ENCODE measurements at places on chromosomes 3 and 15. TPM values are rescaled to one million over a fixed set of nuclear protein-coding genes. Genes with fewer than 3 reads are reported as not detected.

The PCSK6 gene
- 1.1 TPM for total RNA-seq

The PPP1R14D gene
- not detected for total RNA-seq

The CHP1 gene
- 45.2 TPM for total RNA-seq

The CLEC3B gene
- total RNA-seq, result not detected

The CLDN11 gene
- total RNA-seq, result 0.10 TPM

The ACAP2 gene
- total RNA-seq, result 35.3 TPM

The MYLK gene
- total RNA-seq, result not detected

The MESP2 gene
- not detected for total RNA-seq

The SLC35A5 gene
- 19.8 TPM for total RNA-seq

The NDUFB4 gene
- total RNA-seq, result 125 TPM

The TUSC7 gene
- not detected for total RNA-seq

The TMPRSS7 gene
- not detected for total RNA-seq

The CYP1A2 gene
- not detected for total RNA-seq

The SCN5A gene
- total RNA-seq, result 0.63 TPM

The FAM107A gene
- not detected for total RNA-seq

The CELSR3 gene
- 23.6 TPM for total RNA-seq

The EPHB1 gene
- total RNA-seq, result not detected

The FBXO40 gene
- total RNA-seq, result not detected

The KLHDC8B gene
- 3.4 TPM for total RNA-seq

The UBAP1L gene
- total RNA-seq, result 2.9 TPM

The PTPN9 gene
- total RNA-seq, result 21.6 TPM

The PIGB gene
- 18.5 TPM for total RNA-seq

The GOLGA8B gene
- total RNA-seq, result 166 TPM

The CCR4 gene
- 40.9 TPM for total RNA-seq

The HDC gene
- total RNA-seq, result 0.19 TPM

The GPR87 gene
- total RNA-seq, result 1.2 TPM

The ADGRG7 gene
- not detected for total RNA-seq

The OSBPL10 gene
- 3.6 TPM for total RNA-seq

The SEMA3G gene
- 0.19 TPM for total RNA-seq

The SCAMP5 gene
- 1.7 TPM for total RNA-seq

The EHHADH gene
- 3.8 TPM for total RNA-seq

The SCG5 gene
- total RNA-seq, result 0.71 TPM

The ALDH1A3 gene
- not detected for total RNA-seq

The SPINK8 gene
- not detected for total RNA-seq

The SLC9A9 gene
- total RNA-seq, result 1.0 TPM

The SLC25A20 gene
- 21.3 TPM for total RNA-seq

The ATP13A5 gene
- total RNA-seq, result not detected

The SLC38A3 gene
- total RNA-seq, result 0.29 TPM

The CPLX3 gene
- total RNA-seq, result not detected

The EBLN2 gene
- 3.6 TPM for total RNA-seq

The SLC2A2 gene
- total RNA-seq, result not detected

The SLCO3A1 gene
- 7.7 TPM for total RNA-seq

The CD200R1 gene
- total RNA-seq, result 2.2 TPM

The PLSCR5 gene
- not detected for total RNA-seq

The DTX3L gene
- total RNA-seq, result 21.1 TPM

The ZSCAN2 gene
- total RNA-seq, result 13.1 TPM

The PLA2G4E gene
- not detected for total RNA-seq

The CHAC1 gene
- 24.6 TPM for total RNA-seq

The FOXB1 gene
- total RNA-seq, result 0.44 TPM

The SLC51A gene
- total RNA-seq, result not detected

The STAC gene
- total RNA-seq, result not detected

The LYZL4 gene
- total RNA-seq, result not detected

The GREM1 gene
- not detected for total RNA-seq

The ATP10A gene
- total RNA-seq, result 32.9 TPM

The CLSTN2 gene
- not detected for total RNA-seq

The HACD3 gene
- total RNA-seq, result 47.9 TPM

The SPRED1 gene
- 2.5 TPM for total RNA-seq
